ENCODE measurements at places on chromosomes 3 and 15. TPM values are rescaled to one million over a fixed set of nuclear protein-coding genes. Genes with fewer than 3 reads are reported as not detected.
A peak's percentile ranks its signal among the peaks of the same experiment; 100 is the strongest.

Gene TM6SF1
- 1.1 TPM for polyA plus RNA-seq

Gene UBL7
- polyA plus RNA-seq: 47.5 TPM

Gene ZNF660
- 0.92 TPM for polyA plus RNA-seq

DNA sequence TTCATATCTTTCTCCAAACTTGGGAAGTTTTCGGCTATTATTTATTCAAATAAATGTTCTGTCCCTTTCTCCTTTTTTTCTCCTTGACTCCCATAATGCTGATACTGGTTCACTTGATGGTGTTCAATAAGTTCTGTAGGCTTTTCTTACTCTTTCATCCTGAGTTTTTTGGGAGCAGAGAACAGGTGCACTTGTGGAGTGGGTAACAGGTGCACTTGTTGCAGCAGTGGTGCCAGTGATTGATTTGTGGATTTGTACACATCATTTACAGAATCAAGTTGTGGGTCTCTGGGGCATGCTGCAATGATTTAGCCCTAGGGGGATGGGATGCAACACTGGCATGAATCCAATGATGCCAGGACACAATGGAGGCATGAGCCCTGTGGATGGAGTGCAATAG lies 14.8 kb upstream of the OR5H1 start:
- no peak for DNase-seq

DNA sequence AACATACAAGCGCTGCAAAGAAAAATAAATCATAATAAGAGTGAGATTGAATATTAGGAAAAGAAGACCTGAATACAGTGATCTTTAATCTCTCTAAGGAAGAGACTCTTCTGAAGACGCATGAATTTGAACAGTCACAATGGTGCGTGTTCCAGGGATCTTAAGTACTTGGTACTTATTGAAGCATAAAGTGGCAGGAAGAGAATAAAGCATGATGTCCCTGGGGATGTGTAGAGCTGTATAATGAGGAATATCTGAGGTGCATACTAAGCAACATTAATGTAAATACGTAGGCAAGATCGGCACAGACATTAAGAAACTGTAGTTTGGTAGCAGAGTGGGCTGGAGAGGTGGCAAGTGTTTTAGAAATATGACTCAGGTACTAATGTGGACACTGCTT lies 246.2 kb upstream of the MCTP2 start:
- DNase-seq: no peak

- DNase-seq: no peak
Observed at GRCh38 chr3:120025520-120025919, 68.7 kb downstream of the GSK3B start.

GRCh38 chr3:51813539-51813938 lies 34.5 kb upstream of the IQCF6 start:
- no peak for DNase-seq

DNA sequence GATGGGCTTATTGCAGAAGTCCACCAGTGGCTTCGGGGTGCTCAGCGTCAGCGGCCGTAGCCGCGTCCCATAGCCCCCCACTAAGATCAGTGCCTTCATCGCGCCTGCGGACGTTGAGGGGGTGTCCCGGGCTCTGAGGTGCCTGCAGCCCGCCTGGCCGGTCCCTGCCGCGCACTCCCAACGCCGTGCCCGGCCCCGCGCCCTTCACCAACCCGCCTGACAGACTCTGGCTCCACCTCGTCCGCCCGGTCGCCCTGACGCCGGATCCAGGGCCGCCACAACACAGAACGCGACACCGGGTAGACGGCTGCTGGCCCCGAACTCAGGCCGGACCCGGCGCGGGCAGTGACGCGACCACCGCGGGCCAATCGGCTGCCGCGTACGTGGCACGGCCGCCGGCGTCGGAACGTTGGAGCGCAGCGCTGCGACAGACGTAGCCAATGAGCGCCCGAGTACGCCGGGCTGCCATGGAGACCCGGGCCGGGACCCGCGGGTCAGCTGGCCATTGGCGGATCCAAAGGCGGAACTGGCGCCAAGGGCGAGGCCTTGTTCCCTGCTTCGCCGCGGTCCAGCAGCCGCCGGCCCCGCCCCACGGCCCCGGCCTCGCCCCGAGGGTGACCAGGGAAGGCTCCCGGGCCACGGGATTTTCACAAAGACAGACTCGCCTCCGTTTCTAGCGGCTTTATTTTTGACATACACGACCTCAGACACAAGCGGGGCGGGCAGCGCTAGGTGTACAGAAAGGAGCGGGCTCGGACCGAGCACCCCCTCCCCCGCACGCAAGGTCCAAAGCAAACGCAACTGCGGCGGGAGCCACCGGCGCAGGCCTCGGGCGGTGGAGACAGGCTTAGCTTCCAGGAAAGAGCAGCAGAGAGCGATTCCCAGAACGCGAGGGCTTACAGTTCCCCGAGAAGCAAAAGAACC lies at the start of gene GMPPB:
TSS of gene GMPPB (minus strand) at position 324 of the 924 bp plus-strand sequence. CDS start at position 99, 225 bp downstream.
- DNase-seq: peak; percentile 97

- no peak for DNase-seq
Observed at GRCh38 chr3:171186383-171186782, 159.9 kb upstream of the SLC2A2 start.

GRCh38 chr3:120637851-120638559 lies 41.9 kb downstream of the NDUFB4 start:
- DNase-seq: no peak

DNA sequence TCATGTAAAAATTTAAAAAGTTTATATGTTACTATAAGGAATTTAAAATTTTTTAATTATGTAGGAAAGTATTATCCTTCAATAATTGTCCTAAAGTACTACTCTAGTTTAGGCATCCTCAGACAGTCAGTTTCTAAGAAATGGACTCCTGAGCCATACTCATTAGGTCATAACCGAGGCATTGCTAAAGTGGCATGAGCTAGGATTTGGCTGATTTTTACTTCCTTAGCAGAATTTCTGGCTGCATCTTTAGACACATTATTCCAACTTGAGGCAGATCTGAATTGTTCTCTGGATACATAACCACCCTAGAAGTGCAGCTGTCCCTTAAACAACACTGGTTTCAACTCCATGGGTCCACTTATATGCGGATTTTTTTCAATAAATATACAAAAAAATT lies 38.3 kb downstream of the IFT57 start:
- no peak for DNase-seq

DNA sequence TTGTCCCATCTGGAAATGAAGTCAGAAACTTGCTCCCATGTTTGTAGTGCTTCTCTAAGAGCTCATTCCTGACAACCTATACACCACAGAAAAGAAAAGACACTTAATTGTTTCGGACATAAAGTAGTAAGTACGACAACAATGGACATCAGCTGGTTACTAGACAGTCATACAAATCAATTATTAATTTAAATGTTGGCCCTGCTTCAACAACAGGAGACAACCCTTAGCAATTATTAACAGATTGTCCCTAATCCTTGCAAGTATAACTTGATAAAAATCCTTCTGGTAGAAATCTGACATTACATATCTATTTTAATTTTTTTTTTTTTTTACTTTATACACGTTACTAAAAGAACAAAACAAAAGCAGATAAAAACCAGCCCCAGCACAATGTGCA lies 29.8 kb downstream of the ERICH6 start:
- no peak for DNase-seq

DNA sequence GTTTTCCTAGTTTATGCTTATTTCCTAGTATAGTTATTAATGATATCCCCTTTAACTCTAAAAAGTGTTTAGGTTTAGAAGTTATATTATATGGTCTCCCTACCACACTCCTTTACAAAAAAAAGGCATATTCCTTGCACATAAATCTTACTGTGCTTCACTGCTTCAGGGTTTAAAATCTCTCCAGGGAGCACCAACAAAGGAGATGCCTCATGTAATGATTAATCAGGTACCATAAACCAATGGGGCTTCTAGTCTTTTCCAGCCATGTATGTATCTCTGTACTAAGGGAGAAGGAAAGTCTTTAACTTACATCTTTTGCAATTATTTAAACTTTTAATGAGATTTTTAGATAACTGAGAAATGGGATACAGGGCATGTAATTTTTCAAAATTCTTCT lies 91.5 kb upstream of the RBMS3 start:
- DNase-seq: no peak

GRCh38 chr3:141996437-141996836 lies 120.0 kb downstream of the ATP1B3 start:
- no peak for DNase-seq

GRCh38 chr15:64478863-64479262 lies 18.5 kb downstream of the ZNF609 start:
- no peak for DNase-seq

GRCh38 chr3:144185276-144185675 lies 213.7 kb downstream of the DIPK2A start:
- DNase-seq: no peak

DNA sequence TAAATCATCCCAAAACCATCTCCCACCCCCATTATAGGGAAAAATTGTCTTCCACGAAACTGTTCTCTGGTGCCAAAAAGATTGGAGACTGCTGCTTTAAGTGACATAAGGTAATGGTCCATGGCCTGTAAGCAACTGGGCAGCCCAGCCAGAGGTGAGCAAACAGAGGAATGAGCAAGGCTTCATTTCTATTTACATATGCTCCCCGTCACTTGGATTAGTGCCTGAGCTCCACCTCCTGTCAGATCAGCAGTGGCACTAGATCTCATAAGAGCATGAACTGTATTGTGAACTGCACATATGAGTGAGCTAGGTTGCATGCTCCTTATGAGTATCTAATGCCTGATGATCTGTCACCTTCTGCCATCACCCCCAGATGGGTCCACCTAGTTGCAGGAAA lies 1159.8 kb upstream of the ALCAM start:
- no peak for DNase-seq

- DNase-seq: no peak
Observed at GRCh38 chr15:99333981-99334380, 82.7 kb downstream of the LRRC28 start.

DNA sequence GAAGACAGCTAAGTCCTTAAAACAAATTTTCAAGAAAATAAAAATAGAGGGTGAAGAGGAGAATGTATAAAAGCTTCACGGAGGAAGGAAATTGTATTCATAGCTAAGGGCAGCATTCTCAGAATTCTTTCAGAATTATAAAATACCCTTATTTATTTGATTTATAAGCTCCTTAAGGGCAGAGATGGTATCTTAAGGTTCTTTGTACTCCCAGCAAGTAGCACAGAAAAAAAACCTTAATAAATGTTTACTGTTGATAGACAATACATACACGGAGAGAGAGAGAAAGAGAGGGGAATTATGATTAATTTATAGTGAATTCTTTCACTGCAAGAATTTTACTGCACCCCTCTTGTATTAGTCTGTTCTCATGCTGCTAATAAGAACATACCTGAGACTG lies 375.6 kb upstream of the CCDC54 start:
- no peak for DNase-seq

DNA sequence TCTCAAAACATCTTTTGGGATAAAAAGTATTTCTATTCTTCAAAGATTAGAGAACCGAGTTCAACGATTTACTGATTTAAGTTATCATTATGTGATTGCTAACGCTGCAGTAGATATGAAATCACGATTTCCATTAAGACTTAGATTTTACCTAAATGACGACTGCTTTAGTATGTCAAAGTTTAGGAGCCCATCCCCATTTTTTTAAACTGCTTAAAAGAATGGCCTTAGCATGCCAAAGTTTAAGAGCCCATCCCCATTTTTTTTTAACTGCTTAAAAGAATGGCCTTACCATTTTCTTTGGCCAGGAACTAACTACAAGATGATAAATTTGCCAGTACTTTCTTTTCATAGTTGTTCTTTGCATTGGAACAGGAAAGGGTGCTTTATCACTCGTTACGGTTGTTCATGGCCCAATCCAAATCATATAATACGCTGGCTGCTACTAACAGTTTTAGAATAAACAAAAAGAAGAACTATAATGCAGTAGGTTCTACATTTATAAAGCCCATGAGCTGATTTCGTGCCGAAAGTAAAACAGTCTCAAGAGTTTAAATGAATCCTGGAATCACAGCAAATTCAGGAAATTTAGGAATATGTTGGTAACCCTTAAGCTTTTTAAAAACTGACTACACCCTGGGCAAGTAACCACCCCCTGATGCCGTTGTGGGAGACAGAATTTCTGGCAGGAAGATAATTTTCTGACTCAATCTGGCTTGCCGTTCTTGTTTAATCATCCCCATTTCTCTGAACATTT lies 869 bp upstream of the TSC22D2 start:
- no peak for DNase-seq

- no peak for DNase-seq
Observed at GRCh38 chr3:138241061-138241460, 54.0 kb downstream of the ARMC8 start.

DNA sequence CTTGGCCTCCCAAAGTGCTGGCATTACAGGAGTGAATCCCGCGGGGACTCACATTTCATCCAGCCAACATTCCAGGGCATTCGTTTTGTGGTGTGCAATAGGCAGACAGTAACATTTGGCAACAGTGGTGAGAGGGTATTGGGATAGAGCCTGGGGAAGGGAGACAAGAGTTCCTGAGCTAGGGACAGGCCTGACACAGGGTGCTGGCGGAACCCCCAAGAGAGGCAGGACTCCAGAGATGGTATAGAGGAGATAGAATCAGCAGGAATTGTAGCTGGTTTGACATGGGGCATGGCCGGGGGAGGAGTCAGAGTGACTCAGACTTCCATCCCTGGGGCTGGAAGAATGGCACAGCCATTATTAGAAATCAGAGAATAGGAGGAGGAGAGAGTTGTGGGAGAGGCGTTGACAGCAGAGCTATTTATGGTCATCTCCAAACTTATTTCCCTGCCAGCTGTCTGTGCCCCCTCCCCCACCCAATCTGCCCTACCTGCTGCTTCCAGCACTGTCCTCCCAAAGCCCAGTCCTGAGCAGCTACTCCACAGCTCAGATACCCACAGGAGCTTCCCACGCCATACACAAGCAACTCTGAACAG lies 4.4 kb upstream of the IDH2 start:
- no peak for DNase-seq

- no peak for DNase-seq
Observed at GRCh38 chr15:49978121-49978520, 140.9 kb downstream of the ATP8B4 start.

DNA sequence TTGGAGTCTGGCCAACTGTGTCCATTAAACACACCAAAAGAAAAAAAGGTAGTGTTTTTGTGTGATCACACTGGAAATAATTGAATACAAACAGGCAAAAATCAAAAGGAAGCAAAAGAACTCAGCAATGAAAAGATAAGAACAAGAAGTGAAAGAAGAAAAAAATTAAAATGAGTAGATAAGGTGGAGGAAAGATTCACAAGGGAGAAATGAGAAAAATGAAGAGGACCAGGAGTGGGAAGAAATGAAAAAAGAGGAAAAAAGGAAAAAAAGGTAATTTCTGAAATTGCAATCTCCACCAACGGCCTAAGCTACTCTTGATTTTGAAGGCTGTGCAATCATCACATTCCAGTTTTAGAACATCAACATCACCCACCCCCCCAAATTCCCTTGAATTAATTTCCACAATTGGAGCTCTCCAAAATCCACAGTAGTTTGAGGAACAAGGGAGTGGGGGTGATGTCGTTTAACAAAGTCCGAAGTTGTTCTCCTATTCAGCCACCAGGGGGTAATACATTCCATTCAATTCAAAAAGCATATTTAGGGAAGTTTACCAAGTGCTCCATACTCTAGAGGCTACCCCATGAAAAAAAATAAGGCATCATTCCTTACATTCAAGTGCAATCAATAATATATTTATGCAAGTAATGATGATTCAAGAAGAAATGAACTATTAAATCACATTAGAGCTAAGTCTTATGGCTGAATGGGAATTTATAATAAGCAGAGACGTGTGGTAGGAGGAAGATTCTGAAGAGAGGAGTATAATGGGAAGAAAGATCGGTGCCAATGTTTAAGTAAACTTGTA lies 37.4 kb downstream of the ZNF860 start:
- DNase-seq: peak; percentile 53
